Left ventricle myocardium superior (tissue), 1 donor: ENCODE measurements at places on chromosomes 1 and 21. TPM values are rescaled to one million over a fixed set of nuclear protein-coding genes. Genes with fewer than 3 reads are reported as not detected.
A peak's percentile ranks its signal among the peaks of the same experiment; 100 is the strongest.

- DNase-seq: no peak
These were observed 34.7 kb downstream of the VPS26C start for GRCh38 chr21:37232274-37233018.

- DNase-seq: no peak
These were observed 26.8 kb downstream of the KIF1B start for GRCh38 chr1:10237157-10237539.

- DNase-seq: no peak
These were observed 251.6 kb downstream of the AKT3 start for GRCh38 chr1:243598433-243598832.

DNA sequence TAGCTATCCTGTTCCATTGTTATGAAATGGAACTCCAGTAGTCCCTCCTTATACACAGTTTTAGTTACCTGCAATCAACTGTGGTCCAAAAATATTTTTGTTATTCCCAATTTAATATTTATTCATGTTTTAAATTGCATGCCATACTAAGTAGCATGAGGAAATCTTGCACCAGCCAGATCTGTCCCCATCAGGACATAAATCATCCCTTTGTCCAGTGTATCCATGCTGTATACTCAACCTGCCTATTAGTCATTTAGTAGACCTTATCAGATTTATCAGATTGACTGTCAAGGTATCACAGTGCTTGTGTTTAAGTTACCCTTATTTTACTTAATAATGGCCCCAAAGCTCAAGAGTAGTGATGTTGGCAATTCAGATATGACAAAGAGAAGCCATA lies 207.9 kb upstream of the DMRTA2 start:
- DNase-seq: no peak

- DNase-seq: no peak
These were observed 49.6 kb downstream of the TNFRSF8 start for GRCh38 chr1:12112711-12113161.

GRCh38 chr1:156194300-156194652 lies 372 bp downstream of the SLC25A44 start:
- DNase-seq: no peak

DNA sequence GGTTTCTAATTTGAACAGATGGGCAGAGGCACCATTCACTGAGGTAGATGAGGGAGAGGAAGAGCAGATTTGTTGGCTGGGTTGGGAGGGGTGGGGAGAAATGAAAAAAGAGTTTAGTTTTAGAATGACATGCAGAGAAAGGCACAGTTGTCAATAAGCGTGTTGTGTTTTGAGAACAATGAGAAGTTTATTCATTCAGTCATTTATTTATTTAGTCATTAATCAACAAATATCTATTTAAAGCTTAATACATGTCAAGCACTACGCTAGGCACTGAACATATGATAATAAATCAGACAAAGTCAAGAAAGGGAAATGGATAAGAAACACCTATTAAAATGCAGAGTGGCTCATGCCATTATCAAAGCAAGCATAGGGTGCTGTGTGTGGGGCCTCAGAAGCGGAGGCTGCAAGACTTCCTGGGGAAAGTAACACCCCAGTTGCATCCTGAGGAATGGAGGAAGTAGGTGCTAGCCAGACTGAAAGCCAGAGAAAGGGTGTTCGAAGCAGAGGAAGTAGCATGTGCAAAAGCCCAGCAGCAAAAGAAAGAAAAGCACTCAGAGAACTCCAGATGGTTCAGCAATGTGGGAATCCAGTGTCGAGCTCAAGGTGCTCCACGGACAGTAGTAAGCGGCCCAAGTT lies 114.1 kb downstream of the RNF220 start:
- DNase-seq: no peak

DNA sequence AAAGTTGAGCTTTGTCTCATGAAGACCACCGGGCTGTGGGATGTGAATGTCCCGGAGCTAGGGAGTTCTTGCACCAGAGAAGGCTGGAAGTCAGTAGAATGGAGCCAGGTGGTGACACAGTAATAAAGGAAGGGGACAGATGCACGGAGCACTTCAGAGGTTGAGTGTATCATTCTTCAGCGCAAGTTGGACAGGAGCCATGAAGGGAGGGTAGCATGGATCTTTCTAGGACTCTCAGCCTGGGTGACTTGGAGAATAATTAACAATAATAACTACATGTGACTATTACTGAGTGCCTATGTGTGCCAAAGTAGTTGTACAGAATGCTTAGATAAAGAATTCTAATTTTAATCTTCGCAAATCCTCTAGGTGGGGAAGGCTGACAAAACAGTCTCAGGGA lies 258.7 kb upstream of the AJAP1 start:
- no peak for DNase-seq

- DNase-seq: no peak
These were observed 7.8 kb upstream of the CHAF1B start for GRCh38 chr21:36377391-36377842.

- DNase-seq: no peak
These were observed 63.4 kb upstream of the PPP2R5A start for GRCh38 chr1:212221801-212222200.

- DNase-seq: no peak
These were observed 99.2 kb downstream of the PSMG1 start for GRCh38 chr21:39084073-39084472.

- DNase-seq: no peak
These were observed 37.5 kb upstream of the NLRP3 start for GRCh38 chr1:247378334-247379073.

- peak; percentile 79 for DNase-seq
These were observed 1.4 kb downstream of the GUK1 start for GRCh38 chr1:228141226-228142044.

DNA sequence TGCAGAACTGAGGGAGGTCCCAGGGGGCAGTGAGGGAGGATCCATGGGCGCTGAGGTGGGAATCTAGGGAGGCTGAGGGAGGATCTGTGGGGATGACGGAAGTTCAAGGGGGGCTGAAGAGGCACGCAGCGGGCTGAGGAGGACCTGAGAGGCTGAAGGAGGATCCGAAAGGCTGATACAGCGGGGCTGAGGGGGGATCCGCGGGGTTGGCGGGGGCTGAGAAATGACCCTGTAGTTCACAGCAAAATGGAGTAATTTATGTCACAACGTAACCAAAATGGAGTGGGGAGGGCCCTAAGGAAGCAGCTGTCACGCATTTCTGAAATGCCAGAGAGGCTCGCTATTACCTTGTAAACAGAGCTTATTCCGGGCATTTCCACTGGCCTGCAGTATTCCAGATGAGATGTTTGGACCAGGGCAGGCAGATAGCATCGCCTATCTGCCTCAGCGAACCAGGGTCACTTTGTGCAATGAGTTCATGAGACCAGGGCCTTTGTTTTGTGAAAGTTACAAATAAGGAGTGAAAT lies 926 bp upstream of the MRPL55 start:
- DNase-seq: no peak

- DNase-seq: no peak
These were observed 725 bp downstream of the RTCA start for GRCh38 chr1:100266741-100267140.

DNA sequence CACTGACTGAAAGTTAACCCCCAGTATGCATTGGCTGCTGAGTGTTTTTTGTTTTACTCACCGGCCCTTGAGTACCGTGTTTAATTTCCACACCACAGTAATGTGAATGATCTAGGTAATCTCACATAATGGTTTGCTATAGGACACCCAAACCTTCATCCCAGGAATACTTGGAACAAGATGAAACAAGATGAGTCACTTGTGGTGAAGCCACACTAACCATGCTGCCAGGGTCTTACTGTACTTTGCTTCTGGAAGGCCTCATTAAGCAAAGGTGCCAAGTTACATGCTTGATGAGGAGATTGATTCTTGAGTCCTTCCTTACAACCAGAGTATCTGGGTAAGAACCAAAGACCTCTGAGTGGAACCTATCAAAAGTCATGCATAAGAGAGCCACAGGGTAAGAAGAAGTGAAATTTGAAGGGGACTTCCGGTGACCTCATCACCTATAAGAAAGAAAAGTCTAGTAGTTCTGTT lies 163.3 kb downstream of the NRIP1 start:
- DNase-seq: no peak

DNA sequence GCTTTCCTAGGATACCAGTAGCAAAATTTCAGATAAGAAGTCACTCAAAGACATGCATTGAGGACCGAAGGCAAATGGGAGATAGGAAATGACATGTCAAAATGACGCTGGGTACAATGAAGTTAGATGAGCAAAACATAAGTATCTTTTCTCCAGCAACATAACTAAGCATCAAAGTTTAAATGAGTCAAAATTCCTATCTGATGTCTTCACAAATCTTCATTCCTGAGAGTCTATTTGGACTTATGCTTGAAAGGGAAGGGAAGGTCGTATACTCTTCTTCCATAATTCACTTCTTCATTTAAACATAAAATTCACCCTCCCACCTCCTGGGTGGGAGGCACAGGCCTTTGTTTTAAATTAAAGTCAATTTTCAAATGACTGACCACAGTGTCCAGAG lies 4.1 kb upstream of the TMEM81 start:
- DNase-seq: no peak

GRCh38 chr1:219062161-219062560 lies 111.5 kb upstream of the LYPLAL1 start:
- no peak for DNase-seq

GRCh38 chr1:89483010-89483756 lies 41.4 kb upstream of the LRRC8B start:
- peak; percentile 60 for DNase-seq

DNA sequence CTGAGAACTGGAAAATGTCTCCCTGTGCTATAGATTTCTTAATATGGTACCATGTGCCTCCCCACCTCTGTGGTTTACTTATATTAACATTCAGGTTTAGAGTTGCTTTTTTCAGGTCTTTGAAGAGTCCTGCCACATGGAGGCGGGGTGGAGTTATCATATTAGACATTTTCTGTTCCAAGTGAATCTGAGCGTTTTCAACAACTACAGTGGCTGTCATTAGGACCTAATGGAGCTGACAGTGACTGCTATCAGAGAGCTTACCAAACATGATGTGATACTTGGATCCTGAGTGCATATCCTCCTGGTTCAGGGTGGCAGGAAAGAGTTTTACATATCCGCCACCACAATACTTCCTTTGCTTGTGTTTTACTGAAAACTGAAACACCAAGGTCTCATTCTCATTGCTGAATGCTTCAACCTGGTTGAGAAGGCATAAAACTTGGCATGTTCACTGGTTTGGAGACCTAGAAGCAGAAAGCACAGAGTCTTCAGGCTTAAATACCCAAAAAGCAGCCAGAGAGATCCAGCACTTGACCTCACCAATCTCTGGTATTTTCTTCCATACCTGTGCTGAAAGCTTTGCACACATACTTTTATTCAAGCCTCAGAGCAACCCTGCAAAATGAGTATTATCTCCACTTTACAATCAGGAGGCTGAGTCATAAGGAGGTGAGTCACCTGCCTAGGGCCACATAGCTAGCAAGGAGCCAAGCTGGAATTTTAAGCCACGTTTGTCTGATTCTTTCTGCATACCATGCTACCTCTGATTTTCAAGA lies 47.4 kb upstream of the OSBPL9 start:
- DNase-seq: no peak

GRCh38 chr1:26690157-26690556 lies 5.7 kb upstream of the ARID1A start:
- no peak for DNase-seq

DNA sequence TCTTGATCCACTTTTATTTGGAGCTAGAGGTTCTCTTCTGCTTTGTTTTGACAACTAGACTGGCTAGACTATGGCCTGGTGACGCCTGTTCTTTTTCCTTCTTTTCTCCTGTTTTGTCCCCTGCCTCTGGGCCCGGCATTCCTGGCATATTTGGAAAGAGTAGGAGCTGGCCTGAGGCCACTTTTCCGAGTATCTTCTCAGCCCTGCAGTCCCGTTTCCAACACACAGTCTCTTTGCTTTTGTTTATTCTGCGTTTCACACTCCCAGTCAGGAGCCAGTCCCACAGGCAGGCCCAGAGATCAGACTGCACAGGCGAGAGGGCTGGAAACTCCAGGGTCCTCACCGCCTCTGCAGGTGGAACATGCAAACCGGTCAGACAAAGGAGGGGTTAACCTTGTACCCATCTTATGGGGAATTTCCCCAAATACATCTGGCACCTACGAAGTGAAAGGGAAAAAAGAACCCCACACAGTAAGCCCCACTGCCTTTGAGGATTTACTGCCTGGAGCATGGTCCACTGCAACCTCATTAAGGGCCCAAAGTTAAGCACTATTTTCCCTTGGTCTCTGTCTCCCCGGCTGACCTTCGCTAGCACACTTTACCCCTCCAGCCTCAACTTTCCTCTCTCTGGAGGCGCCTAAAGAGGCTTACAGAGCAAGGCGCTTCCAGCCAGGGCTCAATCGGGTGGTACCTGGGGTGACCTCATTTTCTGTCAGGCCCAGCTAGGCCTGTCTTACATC lies 141.1 kb downstream of the TOMM20 start:
- peak; percentile 73 for DNase-seq

DNA sequence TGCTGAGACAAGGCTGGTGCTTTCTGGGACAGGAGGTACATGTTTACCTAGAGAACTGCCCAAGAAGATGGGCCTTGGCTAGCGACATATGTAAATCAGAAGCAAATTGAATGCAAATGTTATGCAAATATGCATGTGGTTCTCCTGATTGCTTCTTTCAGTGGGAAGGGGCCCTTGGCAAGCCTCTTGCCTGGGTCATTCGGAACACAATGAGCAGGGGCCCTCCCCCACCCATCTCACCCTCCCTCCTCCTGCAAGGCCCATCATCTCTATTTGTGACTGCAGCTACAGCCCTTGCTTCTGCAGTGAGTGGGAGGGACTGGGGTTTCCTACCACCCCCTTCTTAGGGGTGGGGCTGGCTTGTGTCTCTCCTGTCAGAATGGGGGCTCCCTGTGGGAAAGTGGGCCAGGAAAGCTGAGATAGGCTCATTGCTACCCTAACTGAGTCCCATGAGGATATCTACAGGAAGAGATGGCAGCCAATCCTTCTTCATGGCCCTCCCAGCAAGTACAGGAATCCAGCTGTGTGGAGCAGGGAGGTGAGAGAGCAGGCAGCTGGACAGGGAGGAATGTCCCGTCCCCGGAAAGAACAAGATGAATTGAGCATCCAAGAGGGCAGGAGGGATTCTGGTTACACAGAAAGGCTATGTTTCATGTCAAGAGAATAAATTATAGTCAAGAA lies 31.0 kb downstream of the FOXD2 start:
- no peak for DNase-seq

DNA sequence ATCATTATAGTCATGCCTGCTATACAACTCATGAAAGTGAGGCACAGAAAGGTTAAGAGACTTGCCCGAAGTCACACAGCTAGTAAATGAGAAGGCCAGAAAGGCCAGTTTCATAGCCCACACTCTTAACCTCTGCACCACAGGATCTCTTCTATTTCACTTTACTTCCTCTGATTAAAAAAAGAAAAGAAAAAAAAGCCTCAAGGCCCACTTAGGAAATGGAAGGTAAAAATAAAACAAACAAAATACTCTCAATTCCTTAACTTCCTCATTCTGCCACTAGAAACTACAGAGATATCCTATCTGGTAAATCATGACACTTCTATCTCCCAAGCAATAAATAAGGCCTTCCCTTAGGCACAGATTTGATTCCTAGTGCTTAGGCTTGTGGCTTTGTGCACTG lies 7.6 kb upstream of the ENAH start:
- DNase-seq: no peak

- DNase-seq: no peak
These were observed 45.9 kb upstream of the DPH5 start for GRCh38 chr1:101071470-101071891.

- no peak for DNase-seq
These were observed 296.8 kb downstream of the TPR start for GRCh38 chr1:186078245-186078644.

The HOOK1 gene
- 10.7 TPM for total RNA-seq

The BMP8A gene
- not detected for total RNA-seq

The SPATA21 gene
- total RNA-seq: not detected

The OR2AK2 gene
- total RNA-seq: not detected

The C1orf56 gene
- 7.3 TPM for total RNA-seq

The BRDT gene
- total RNA-seq: not detected

The KRTAP8-1 gene
- not detected for total RNA-seq

The APH1A gene
- 58.5 TPM for total RNA-seq

The AZIN2 gene
- total RNA-seq: 3.3 TPM

The OPTC gene
- total RNA-seq: not detected

The NUDT4B gene
- not detected for total RNA-seq
